ENCODE measurements at places on chromosomes 1 and 21. TPM values are rescaled to one million over a fixed set of nuclear protein-coding genes. Genes with fewer than 3 reads are reported as not detected.

Gene SLC27A3
- total RNA-seq: 8.0 TPM

Gene ENO1
- 2,480 TPM for total RNA-seq

Gene THEM5
- total RNA-seq: not detected

Gene ADGRL2
- 34.2 TPM for total RNA-seq

Gene DCST1
- total RNA-seq: not detected

GRCh38 chr1:245489838-245490237, 335.1 kb downstream of the KIF26B start:
- H3K4me1 ChIP-seq: no peaks in the 10 kb centered on the region
- H3K27me3 ChIP-seq: no peaks in the 10 kb centered on the region
- no peaks in the 10 kb centered on the region for H3K36me3 ChIP-seq
- DNase-seq: no peak

DNA sequence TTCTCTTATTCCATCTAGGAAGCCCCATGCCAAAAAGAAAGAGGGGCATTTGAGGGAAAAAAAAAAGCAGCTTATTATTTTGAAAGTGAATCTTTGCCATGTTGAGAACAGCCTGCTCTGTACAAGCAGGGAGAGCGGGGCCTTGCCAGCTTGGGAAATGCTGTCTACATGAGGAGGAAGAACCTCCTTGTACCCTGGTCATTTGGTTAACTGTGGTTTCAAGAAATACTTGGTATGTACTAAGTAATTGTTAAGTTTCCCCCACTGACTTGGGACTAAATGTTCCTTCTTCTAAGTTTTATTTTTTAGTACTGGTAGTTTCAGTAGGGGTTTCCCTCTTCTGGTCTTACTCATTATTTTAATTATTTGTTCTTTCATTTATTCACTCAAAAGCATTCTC, 144.1 kb upstream of the HOOK1 start:
- no peak overlapping the region for H3K4me3 ChIP-seq
- no peaks in the 10 kb centered on the region for H3K36me3 ChIP-seq
- H3K27me3 ChIP-seq: no peaks in the 10 kb centered on the region
- no peaks in the 10 kb centered on the region for H3K4me1 ChIP-seq

DNA sequence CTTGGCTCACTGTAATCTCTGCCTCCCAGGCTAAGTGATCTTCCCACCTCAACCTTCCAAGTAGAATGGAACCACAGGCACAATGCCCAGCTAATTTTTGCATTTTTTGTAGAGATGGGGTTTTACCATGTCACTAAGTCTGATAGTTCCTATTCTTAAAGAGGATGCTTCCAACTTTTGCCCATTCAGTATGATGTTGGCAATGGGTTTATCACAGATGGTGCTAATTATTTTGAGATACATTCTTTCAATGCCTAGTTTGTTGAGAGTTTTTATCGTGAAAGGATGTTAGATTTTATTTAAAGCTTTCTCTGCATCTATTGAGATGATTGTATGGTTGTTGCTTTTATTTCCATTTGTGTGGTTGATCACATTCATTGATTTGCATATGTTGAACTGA, 103.9 kb downstream of the SLC44A5 start:
- no peak for DNase-seq
- H3K36me3 ChIP-seq: no peaks in the 10 kb centered on the region
- H3K27me3 ChIP-seq: no peaks in the 10 kb centered on the region
- no peaks in the 10 kb centered on the region for H3K4me1 ChIP-seq
- H3K27ac ChIP-seq: no peak overlapping the region

- H3K27ac ChIP-seq: peak overlapping the region; percentile 36
- peaks cover 63% of the 10 kb centered on the region for H3K4me1 ChIP-seq
- no peak overlapping the region for H3K4me3 ChIP-seq
- H3K27me3 ChIP-seq: no peaks in the 10 kb centered on the region
These were observed 12.9 kb downstream of the PTPN14 start for GRCh38 chr1:214538496-214538895.

DNA sequence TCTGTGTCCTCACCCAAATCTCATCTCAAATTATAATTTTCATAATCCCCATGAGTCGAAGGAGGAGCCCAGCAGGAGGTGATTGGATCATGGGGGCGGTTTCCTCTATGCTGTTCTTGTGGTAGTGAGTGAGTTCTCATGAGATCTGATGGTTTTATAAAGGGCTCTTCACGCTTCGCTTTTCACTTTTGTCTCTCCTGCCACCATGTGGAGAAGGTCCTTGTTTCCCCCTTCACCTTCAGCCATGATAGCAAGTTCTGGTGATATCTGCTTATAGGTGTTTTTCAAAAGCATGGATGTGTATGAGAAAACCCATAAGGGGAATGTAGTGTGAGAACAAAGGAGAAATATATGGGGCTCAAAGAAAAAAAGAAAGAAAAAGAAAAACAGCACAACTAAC, 405.9 kb upstream of the RGS18 start:
- no peaks in the 10 kb centered on the region for H3K36me3 ChIP-seq
- DNase-seq: peak; percentile 5
- H3K4me1 ChIP-seq: no peaks in the 10 kb centered on the region
- no peaks in the 10 kb centered on the region for H3K27me3 ChIP-seq
- H3K4me3 ChIP-seq: no peak overlapping the region

- H3K27me3 ChIP-seq: no peaks in the 10 kb centered on the region
- no peak for DNase-seq
- no peak overlapping the region for H3K4me3 ChIP-seq
- peaks cover 2% of the 10 kb centered on the region for H3K4me1 ChIP-seq
These were observed 16.6 kb upstream of the USP24 start for GRCh38 chr1:55231745-55232144.

- H3K27ac ChIP-seq: no peak overlapping the region
- H3K27me3 ChIP-seq: no peaks in the 10 kb centered on the region
- no peaks in the 10 kb centered on the region for H3K4me1 ChIP-seq
- no peak for DNase-seq
- no peaks in the 10 kb centered on the region for H3K36me3 ChIP-seq
These were observed 262.6 kb downstream of the SIPA1L2 start for GRCh38 chr1:232367293-232367692.

DNA sequence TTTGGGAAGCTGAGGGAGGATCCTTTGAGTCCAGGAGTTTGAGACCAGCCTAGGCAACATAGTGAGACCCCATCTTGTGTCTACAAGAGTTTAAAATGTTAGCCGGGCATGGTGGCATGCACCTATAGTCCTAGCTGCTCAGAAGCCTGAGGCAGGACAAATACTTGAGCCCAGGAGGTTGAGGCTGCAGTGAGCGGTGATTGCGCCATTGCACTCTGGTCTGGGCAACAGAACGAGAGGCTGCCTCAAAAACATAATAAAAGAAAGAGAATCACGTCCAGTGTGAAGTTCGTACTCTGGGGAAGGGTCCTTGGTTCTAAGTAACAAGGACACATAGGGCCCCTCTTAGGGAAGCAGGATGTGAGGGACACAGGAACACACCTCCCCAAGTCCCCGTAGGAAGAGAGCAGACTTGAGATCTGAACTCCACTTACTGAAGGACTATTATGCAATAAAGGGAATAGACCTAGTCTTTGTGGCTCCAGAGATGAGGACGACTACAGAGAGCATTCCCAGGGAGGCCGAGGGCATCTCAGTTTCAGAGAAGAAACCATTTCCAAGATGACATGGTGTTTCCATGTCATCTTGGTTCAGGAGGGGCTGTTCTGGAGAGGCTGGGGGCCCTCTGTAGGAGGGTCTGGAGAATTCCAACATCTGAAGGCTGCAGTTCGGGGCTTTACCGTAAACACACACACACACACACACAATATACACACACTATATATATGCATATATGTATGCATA, 10.8 kb upstream of the ENO1 start:
- H3K36me3 ChIP-seq: no peaks in the 10 kb centered on the region
- no peaks in the 10 kb centered on the region for H3K27me3 ChIP-seq
- H3K4me1 ChIP-seq: peaks cover 43% of the 10 kb centered on the region
- no peak overlapping the region for H3K4me3 ChIP-seq
- no peak for DNase-seq

- no peaks in the 10 kb centered on the region for H3K27me3 ChIP-seq
- H3K4me1 ChIP-seq: no peaks in the 10 kb centered on the region
- no peak overlapping the region for H3K4me3 ChIP-seq
These were observed 226.5 kb downstream of the HMCN1 start for GRCh38 chr1:185960422-185961321.

DNA sequence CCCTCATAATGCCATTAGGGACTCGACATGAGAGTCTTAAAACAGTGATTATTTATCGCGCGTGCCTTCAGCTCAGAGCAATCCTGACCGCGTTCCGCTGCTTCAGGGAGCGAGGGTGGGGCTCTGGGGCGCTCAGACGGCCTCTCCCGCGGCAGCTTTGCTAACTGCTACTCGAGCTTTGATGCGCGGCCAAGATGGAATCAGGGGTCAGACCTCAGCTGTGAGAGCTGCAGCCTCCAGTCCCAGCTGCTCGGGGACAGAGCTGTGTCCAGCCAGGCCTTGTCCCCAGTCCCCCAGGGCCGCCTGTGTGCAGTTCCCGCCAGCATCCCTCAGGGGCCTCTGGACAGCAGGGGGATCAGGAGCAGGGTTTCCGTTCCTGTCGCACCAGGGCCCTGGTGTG, 104.6 kb upstream of the TTC34 start:
- H3K4me1 ChIP-seq: no peaks in the 10 kb centered on the region
- H3K4me3 ChIP-seq: no peak overlapping the region
- no peaks in the 10 kb centered on the region for H3K36me3 ChIP-seq
- H3K27ac ChIP-seq: no peak overlapping the region
- peaks cover 3% of the 10 kb centered on the region for H3K27me3 ChIP-seq
- no peak for DNase-seq
